NCI-H1417 treated with DMSO at 0.1 percent for 48 hours (cell line): ENCODE measurements at places on chromosomes 16 and 17.

DNA sequence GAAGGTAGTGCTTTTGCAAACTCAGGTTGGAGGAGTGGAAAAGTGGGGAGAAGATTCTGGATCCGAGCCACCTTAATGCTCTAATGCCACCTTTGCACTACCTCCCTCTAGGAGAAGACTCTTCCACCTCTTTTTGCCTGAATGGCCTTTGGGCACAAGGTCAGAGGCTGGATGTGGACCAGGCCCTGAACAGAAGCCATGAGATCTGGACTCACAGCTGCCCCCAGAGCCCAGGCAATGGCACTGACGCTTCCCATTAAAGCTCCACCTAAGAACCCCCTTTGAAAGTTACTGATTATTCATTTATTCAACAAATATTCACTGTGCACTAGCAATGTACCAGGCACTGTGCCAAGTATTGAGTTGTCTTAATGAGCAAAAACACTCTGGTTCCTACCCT is 3.2 kb downstream of the SHBG start:
- no peak for DNase-seq

GRCh38 chr17:57560319-57560705 is 184.8 kb downstream of the CCDC182 start:
- no peak for DNase-seq

DNA sequence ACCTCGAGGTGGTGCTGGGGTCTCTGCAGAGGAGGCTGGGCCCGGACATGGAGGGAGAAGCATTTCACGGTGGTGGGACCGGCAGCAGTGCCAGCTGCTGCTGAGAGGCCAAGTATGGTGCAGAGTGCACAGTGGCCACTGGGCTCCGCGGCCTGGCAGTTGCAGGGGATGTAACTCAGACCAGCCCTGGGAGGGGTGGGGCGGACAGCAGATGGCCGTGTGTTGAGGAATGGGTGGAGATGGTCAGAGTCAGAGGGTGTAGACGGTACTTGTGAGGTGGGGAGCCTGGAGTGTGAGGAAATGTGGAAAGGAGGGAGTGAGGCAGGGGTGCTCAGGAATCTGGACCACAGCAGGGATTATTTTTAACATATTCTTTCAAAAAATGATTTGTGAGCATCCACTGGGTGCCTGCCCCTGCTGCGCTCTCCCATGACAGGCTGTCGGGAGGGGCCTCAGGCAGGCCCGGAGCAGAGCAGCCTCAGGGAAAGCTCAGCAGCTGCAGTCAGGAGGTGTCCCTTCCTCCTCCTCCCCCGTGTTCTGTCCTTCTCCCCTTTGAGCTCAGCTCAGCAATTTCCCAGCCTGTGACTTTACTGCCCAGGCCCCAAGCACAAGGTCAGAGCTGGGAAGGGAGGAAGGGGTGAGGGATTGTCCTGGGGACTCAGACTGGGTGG is 113.1 kb downstream of the RAP1GAP2 start:
- DNase-seq, result no peak

GRCh38 chr16:60739737-60740683 is 1296.2 kb downstream of the CDH8 start:
- no peak for DNase-seq

DNA sequence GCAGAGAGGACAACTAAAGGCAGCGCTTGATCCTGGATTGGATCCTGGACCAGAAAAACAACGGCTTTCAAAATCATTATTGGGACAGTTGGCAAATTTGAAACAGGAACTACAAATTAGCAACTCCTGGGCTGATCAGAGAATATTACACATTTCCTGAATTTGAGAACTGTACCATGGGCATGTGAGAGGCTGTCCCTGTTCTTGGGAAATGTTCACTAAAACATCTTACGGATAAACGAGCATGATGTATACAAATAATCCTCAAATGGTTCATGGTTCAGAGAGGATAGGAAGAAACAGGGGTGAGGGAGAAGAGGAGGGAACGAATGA is 2.3 kb upstream of the ITGAE start:
- no peak for DNase-seq

DNA sequence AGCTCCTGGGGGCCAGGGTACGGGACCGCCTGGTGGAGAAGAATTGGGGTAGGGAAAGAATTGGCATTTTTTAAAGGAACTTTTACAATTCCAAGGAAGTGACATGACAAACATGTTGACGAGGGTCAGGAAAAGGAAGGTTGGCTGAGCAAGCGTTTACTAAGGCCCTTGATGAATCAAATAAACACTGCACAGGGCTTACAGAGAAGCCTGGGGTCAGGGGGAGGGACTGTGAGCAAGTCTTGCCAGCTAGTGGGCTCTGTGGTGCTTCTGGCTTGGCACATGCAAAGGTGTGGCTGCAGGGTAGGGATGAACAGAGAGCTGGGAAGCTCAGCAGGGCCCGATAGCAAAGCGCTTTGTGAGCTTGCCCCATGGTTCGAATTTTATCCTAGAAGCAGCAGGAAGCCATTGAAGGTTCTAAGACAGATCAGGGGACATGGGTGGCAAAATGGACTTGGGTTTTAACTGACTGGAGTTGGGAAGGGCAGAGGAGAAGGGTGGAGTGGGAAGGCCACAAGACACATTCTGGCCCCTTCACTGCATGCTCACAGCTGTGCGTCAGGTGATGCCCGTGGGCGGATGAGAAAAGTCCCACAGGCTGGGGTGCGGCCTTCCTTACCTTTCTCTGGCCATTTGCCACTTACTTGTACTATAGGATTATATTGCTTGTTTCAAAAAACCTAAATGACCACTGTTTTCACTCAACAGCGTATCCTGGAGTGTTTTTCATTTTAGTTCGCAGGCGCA is 117.8 kb downstream of the SOCS1 start:
- no peak for DNase-seq

DNA sequence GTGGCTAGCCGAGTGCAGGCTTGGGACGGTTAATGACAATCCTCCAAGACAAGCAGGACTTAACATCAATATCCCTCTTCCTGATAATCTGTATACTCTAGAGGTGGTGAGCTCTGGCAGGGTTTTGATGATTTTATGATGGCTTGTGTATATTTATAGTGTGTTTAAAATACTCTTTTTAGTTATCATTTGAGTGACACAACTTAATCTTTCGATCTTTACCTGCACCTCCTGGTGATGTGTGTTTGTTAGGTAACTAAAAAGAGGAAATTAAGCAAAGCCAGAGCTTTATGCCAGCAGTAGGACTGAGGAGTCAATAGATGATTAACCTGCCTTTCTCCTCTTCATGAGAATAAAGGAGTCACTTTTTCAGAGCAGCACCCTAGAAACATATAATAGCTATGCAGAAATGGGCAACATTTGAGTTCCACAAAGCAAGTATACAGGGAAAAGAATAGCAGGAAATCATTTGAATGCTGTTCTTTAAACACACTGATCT is 210.5 kb downstream of the IRX3 start:
- no peak for DNase-seq

GRCh38 chr17:50928646-50929045 is 62.5 kb upstream of the TOB1 start:
- DNase-seq, result no peak

DNA sequence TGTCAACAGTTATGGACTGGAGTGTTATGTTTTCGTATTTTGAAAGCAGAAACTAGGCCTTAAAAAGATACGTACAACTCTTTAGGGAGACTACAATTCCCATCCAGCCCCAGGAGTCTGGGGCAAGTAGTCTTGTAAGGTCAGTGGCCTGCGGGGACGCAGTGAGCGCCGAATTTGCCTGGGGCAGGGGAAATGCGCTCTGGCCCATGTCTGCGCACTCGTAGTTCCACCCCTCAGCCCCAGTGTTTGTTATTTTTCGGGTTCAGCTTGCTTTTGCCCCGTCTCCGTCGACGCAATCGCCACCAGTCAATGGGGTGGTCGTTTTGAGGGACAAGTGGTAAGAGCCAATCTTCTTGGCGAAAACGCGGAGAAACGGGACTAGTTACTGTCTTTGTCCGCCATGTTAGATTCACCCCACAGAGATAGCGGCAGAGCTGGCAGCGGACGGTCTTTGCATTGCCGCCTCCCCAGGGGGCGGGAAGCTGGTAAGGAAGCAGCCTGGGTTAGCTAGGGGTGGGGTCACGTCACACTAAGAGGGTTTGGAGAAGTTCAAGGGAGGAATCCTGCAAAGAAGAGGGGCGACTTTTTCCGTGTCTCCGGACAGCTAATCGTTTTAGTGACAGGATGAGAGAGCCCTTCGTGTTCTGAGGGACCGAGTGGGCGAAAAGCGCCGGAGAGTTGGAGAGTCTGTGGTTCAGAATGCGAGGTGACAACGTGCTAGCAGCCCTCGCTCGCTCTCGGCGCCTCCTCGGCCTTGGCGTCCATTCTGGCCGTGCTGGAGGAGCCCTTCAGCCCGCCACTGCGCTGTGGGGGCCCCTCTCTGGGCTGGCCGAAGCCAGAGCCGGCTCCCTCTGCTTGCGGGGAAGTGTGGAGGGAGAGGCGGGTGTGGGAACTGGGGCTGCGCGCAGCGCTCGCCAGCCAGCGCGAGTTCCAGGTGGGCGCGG is 1.1 kb upstream of the BRCA1 start:
- no peak for DNase-seq

GRCh38 chr17:51499897-51500296 is 239.6 kb downstream of the UTP18 start:
- no peak for DNase-seq

- DNase-seq, result no peak
These were observed 37.9 kb upstream of the ABCA8 start for GRCh38 chr17:68993112-68993511.

GRCh38 chr16:78927766-78928165 is 672.8 kb downstream of the MAF start:
- no peak for DNase-seq

- no peak for DNase-seq
These were observed 151.3 kb downstream of the MAF start for GRCh38 chr16:79449067-79449769.

DNA sequence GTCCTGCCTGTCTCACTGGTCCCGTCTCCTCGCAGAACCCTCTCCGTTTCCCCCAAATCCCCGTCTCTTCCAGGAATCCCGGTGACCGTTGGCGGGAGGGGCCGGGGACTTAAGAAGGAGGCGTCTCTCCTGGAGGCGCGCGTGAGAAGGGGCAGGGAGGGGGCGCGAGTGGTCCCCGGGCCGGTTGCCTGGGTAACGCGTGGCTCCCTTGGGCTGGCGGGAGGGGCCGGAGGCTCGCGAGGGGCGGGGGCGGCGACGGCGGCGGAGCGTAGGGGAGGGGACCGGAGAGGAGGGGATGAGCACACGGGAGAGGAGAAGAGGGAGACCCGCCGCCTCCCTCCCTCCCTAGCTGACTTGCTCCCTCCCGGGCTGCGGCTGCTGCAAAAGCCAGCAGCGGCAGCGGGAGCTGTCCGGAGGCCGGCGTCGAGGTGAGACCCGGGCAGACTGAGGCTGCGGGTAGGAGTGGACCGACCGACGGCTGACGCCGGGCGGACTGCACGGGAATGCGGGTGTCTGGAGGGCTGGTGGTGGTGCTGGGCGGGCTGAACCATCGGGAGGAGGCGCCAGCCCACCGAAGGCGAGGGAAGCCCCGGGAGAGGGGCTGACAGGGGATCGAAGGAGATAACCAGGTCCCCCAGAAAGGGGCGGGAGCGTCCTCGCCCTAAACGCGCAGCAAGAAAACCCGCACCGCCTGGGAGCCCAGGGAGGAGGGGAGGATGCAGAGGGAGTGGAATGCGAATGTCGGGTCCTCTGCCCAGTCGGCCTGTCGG is at the start of gene PRRT2:
Gene PRRT2, plus strand, starts transcription at position 298 of the 770 bp plus-strand sequence. CDS start 862 bp downstream, outside the sequence.
- peak; percentile 17 for DNase-seq

DNA sequence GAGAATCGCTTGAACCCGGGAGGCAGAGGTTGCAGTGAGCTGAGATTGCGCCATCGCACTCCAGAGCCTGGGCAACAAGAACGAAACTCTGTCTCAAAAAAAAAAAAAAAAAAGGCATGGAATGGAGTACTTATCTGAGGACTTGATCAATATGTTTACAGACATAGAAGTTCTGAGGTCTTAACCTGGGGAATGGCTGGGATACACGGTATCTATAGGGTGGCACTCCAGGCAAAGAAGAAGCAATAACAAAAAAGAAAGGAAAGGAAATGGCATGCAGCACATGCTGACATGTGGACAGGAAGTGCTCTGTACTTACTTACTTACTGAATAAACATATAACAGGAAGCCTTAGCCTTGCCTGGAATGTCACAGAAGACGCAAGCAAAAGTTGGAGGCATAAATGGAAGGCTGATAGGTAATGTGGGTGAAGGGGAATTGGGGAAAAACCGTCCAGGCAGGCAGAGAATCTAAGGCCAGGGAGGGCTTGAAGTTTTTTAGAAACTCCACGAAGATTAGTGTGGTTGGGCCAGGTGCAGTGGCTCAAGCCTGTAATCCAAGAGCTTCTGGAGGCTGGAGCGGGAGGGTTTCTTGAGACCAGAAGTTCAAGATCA is 10.1 kb upstream of the SPOP start:
- DNase-seq, result no peak

DNA sequence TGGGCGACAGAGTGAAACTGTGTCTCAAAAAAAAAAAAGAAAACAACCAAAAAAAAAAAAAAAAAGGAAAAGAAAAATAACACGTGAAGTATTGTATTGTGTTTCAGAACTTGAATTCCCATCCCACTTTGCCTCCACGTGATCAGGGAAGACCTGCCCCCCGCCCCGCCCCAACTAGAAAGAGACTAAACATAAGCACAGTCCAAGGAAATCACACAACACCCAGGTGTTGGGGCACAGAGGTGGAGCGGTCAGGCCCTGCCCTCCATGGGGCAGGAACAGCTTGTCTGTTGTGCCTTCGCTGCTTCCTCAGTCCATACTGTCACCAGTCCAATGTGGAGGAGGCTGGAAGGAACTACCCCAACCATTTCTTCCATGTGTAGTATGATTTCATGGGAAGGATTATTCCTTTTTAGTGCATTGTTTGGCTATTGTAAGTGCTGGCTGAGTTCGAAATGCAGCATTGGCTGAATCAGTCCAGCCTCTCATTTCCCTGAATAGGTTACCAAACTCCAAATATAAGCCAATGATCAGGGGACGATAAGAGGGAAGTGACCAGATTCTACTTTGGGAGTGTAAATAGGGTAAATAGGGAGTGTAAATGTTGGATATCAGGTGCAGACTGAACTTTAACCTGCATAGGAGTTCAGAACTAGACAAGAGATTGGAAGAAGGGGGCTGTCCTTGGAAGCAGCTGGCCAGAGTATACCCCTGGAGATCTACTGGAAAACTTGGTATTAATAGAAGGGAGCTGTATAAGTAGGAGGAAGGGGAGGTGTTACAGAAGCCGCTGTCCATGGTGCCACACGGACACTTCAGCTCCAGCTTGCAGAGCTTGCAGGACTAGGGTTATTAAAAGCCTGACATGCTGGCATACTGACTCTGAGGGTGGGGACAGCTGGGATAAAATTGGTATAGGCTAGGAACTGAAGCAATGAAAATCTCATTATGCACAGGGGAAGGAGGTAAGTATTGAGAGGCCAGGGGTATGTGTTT is 50.7 kb downstream of the TANGO6 start:
- DNase-seq, result no peak

DNA sequence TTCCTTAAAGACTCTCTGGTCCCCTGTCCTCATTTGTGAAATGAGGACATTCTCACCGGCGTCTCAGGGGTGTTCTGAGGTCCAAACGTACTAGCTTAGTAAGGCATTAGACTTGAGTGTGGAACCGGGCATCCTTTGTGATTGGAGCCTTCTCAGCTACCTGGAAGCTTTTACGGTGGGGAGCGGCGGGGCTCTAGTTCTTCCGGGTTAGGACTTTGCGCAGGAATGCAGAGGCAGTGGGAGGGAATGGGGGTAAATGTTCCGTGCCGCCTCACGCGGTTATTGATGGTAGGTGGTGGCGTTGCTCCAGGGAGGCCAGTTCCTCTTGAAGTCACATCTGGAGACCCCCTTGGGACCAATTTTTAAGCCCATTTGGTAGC is 113.6 kb downstream of the SNX29 start:
- no peak for DNase-seq

GRCh38 chr16:85396879-85397871 is 215.9 kb upstream of the GSE1 start:
- DNase-seq, result no peak
